ENCODE measurements at places on chromosomes 2 and 18. TPM values are rescaled to one million over a fixed set of nuclear protein-coding genes. Genes with fewer than 3 reads are reported as not detected.

SP110 gene
- total RNA-seq: 10.2 TPM

C18orf32 gene
- total RNA-seq: 42.6 TPM

ABCA12 gene
- not detected for total RNA-seq

NT5C1B gene
- not detected for total RNA-seq

ARL4C gene
- 2.9 TPM for total RNA-seq

COL4A4 gene
- total RNA-seq: 4.2 TPM

SCYGR4 gene
- not detected for total RNA-seq

SMAD7 gene
- total RNA-seq: 15.4 TPM

SKA1 gene
- 0.38 TPM for total RNA-seq

KCNJ13 gene
- total RNA-seq: not detected

Data from heart right ventricle (tissue), 16 donors.